ENCODE measurements at places on chromosomes 2 and 18.
A peak's percentile ranks its signal among the peaks of the same experiment; 100 is the strongest.

- DNase-seq: no peak
These were observed 271.1 kb upstream of the VWC2L start for GRCh38 chr2:214139630-214140284.

- peak; percentile 72 for DNase-seq
These were observed 319.9 kb upstream of the RBMS1 start for GRCh38 chr2:160813506-160813858.

- DNase-seq: no peak
These were observed 430.0 kb downstream of the SLC4A3 start for GRCh38 chr2:220057391-220057790.

- DNase-seq: no peak
These were observed 34.8 kb downstream of the SF3B1 start for GRCh38 chr2:197399887-197400540.

GRCh38 chr2:70789304-70790135, 923 bp downstream of the FIGLA start:
- peak; percentile 71 for DNase-seq

GRCh38 chr2:239598011-239598731, 197.4 kb upstream of the HDAC4 start:
- DNase-seq: peak; percentile 61

- no peak for DNase-seq
These were observed 287.4 kb downstream of the PID1 start for GRCh38 chr2:228983700-228984099.

DNA sequence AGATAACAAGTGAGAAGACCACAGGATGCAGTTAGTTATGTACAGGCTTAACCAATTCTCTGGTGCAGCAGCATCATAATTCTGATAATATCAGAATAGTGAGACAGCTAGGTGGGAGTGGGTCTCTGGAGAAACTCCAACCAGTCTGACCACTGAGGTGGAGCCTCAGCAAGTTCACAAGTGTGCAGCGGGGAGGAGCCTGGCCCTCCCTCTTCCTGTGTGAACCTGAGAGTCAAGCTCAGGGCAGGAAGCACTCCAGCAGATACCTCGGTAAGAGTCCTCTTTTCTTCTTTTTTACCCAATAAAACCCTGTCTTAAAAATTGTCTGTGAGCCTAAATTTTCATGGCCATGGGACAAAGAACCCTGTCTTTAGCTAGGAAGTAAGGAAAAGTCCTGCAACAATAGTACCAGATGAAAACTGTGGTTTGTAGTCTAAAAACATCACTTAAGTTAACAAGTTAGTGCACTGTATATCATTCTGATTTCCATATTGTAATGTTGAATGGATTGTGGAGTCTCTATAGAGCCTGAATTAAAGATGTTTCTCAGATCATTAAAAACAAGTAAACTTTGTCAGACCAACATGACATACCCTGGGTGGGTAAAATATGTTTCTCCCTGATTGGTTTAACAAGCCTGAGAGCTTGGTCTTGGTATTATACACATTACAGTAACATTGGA, 370.8 kb downstream of the TMEM182 start:
- DNase-seq: no peak

DNA sequence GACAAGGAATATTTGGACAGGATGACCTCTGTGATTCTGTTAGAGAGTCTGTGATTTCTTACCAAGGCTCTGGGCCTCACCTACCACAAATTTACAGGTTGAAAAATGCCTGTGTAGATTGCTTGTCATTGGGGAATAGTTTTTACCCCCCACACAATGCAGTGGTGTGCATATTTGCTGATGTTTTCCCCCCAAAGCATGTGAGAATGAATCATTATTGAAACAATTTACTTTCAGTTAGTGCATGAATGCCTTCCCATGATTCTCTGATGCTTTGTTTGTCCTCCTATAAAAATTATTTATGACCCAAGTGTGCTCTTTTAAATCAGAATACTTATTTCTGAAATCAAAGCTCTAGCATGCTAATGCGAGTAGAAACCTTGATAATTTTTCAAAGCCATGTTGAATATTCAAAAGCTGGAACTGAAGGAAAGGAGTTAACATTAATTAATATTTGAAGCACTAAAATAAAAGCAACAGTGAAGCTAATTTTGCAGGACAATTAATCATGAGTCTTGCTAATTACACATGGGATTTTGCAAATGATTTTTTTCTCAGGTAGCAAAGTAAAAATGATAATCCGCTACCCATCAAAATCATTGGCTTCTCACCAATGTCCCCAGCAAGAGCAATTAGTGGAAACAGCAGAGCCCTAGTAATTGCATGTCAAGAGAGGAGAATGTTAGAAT, 361.2 kb upstream of the HNRNPA3 start:
- DNase-seq: no peak

DNA sequence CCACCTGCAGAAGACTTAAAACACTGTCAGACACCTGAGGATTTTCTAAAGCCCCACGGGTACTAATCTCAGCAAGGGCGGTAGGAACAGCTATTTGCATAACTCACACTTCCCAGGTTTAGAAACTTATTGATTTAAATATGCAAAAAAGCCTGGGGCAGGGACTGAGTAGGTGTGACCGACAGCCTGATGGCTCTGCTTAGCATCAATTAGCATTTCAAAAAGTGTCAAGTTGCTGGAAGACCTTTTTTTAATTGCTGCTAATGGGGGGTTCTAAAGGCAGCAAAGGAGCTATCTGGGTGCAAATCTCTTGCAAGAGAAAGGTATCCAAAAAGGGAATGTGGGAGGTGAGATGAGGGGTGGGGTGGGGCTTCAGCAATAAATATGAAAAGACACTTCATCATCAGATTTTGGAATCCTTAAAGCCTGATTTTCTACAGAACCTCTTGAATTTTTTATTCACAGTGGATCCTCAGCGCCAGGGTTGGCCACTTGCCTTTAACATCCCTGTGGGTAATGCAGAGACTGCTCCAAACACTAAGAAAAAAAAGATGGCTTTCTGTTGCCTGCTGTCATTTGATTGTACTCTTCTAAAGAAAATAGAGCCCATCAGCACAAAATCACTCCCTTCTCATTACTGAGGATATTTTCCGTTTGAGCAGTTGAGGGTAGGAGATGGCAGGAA, 121.1 kb upstream of the RMP24 start:
- no peak for DNase-seq

- DNase-seq: no peak
These were observed 39.2 kb downstream of the ARHGEF4 start for GRCh38 chr2:130875935-130876334.

DNA sequence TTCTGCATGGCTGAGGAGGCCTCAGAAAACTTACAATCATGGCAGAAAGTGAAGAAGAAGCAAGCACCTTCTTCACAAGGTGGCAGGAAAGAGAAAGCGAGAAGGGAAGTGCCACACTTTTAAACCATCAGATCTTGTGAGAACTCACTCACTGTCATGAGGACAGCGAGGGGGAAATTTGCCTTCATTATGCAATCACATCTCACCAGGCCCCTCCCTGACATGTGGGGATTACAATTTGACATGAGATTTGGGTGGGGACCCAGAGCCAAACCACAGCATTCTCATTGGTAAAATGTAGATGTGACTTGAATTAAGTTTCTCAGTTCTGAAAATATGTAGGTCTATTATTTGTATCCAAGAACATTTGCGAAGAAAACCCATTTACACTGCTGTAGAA, 854.8 kb downstream of the EPHA4 start:
- no peak for DNase-seq

DNA sequence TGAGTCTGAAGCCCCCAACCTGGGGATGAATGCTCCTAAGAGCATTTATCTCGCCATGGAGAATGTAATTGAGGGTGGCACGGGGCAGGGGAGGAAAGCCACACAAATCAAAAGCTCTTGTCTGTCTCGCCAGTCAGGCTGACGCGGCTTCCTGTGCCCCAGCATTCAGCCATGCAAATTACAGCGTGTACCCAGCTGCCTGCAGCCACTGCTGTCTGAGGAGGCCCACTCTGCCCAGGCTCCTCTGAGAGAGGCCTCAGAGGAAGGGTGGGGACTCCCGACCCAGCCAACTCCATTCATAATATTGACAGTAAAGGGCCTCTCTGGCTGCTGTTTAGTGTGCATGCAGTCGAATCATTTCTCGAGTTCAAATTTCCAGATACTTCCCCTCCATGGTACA, 22.0 kb downstream of the SMAD7 start:
- no peak for DNase-seq

- DNase-seq: no peak
These were observed 222.8 kb downstream of the NAPG start for GRCh38 chr18:10748641-10749040.

DNA sequence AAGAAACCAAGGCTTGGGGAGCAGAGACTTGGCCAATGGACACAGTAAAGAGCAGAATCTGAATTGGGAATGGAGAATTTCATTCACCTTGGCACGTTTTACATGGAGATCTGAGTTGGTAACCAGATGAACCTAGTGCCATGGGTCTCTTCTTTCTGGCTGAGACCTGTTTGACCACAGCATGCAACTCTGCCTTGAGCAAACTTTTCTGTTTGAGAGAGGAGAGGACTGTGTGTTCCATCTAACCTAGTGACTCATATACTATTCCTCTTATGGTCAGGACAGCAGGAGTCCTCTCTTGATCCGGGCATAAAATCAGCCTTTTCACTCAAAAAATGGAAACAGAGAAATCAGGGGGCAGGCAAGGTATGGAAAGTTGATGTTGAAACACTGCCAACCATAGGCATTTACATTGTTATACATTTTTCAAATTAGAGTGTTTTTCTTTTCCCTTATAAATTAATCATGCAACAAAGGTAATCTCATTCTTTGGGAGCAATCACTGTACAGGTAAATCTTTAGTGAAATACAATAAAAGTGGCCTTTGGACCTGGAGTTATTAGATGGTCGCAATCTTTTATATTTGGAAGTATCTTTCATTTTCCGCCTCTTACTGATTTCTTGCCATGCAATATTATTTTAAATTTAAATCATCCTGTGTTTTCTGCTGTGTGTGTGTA, 86.7 kb downstream of the NRP2 start:
- no peak for DNase-seq

DNA sequence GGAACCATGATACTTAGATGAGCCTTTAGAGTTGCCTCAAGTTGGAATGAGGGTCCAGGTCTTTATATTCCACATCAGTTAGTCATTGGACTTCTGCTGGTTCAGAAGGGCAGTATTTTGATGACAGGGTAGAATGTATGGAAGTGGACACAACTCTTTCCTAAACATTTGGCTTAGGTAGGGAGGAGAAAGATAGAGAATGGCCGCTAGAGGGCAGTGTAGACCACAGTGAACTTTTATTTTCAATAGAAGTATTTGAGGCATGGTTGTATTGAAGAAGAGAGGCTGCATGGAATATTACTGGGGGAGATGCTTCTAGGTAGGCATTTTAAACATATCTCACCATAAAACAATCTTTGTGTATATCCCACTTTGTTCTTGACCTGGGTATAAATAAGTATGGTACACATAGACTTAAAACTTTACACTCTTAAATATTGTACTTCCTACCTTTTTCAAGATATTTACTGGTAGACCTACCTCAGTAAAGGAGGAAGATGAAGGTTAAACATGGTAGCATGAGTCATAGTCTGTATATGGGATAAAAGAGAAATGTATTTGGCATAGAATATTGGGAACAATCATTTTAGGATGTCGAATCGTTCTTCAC, 497.6 kb upstream of the FAM98A start:
- DNase-seq: no peak

GRCh38 chr2:113167962-113168340, 5.8 kb upstream of the PSD4 start:
- no peak for DNase-seq

- no peak for DNase-seq
These were observed 15.3 kb upstream of the TXNDC2 start for GRCh38 chr18:9870431-9871008.

DNA sequence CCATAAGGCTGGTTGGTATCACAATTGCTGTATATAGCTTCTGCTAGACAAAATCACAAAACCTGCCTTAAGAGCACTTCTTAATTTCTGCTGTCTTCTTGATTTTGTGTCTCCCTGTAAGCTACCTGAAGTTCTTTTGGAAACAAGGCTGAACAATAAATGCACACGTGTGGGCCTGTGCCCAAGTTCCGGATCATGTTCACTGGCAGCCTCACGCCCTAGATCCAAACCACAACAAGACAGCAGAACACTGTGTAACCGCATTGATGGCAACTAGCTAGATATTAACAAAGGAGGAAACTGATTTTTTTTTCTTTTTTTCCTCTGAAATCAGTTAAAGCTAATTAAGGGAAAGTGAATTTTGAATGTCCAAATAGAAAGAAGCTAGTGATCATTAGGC, 81.5 kb upstream of the LYPD6B start:
- no peak for DNase-seq

DNA sequence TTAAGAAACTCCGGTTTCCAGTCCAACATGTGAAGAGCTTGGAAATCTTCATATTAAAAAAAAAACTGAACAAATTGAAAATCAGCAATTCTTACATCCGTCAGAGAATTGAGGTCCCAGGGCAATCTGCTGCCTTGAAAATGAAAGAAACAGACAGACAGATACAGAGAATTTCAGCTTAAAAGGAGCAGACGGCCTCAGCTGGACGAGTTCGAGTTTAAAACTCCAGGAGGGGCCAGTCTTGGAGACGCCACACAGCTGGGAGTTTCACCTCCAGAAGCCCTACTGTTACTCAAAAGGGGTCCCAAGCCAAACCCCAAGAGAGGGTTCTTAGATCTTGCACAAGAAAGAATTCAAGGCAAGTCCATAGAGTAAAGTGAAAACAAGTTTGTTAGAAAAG, 226.5 kb upstream of the ARL4C start:
- no peak for DNase-seq

DNA sequence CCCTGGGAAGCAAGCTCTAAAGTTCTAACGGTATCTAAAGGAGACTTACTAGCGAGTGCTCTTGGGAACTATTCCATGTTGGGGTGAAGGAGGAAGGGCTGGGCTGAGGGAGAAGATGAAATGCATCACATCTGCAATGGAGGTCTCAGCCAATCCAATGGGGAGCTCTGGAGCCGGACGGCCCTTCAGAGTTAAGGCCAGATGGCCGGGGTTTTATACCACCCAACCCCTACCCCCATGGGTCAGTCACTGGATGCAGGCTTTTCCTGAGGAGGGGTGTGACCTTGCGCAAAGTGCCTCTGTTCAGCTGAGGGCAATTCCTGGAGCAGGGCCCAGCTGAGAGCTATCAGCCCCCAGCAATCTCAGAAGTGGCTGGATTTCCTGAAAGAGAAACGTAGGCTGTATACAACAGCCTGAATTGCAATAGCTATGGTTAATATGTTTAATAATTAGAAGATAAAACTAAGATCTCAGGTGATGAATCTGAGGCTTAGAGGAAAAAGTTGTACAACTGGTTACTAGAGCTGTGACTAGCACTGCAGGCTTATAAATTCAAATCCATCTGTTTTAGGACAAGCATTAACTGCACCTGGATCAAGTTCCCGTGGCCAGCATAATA, 21.6 kb downstream of the EIPR1 start:
- DNase-seq: no peak

DNA sequence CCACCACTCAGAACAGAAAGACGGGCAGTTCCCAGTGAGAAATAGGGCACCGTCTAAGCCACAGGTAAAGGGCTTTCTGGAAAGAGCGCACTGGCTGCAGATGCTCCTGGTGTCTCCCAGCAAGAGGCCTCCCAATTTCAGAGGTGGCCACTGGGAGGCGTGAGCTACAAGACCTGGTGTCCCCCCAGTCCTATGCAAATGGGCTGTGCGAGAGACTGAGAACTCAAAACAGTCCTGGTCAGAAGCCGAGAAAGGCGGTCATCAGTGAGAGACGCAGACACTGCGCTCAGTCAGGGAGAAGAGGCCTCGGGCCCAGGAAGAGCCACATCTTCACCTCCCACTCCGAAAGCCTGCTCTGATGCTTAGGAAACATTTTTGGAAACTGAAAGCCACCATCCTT, 179.5 kb downstream of the EIPR1 start:
- no peak for DNase-seq
